Gastroesophageal sphincter (tissue), 4 donors: ENCODE measurements at places on chromosomes 1 and 21. TPM values are rescaled to one million over a fixed set of nuclear protein-coding genes. Genes with fewer than 3 reads are reported as not detected.

GRCh38 chr1:109845658-109846057 lies 65.0 kb upstream of the CSF1 start:
- no peaks in the 10 kb centered on the region for H3K36me3 ChIP-seq
- H3K4me1 ChIP-seq: no peaks in the 10 kb centered on the region
- H3K27me3 ChIP-seq: no peaks in the 10 kb centered on the region

DNA sequence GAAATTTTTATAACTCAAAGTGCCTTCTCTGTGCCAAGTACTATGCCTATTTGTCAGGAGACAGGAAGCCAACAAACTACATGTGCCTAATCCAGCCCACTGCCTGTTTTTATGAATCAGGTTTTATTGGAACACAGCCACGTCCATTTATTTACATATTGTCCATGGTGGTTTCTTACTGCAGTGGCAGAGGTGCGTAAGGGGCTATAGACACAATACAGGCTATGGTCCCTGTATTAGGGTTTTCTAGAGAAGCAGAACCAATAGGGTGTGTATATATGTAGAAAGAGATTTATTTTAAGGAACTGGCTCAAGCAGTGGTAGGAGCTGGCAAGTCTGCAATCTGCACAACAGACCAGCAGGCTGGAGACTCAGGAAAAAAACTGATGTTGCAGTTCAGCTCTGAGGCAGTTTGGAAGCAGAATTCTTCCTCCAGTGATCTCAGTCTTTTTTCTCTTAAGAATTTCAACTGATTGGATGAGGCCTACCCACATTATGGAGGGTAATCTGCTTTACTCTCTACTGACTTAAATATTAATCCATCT lies 15.4 kb downstream of the PPIE start:
- H3K4me1 ChIP-seq: no peaks in the 10 kb centered on the region
- H3K36me3 ChIP-seq: peaks cover 100% of the 10 kb centered on the region
- no peak for ATAC-seq
- H3K27ac ChIP-seq: peak overlapping the region; percentile 54
- H3K27me3 ChIP-seq: no peaks in the 10 kb centered on the region
- no peak overlapping the region for H3K4me3 ChIP-seq

Gene MPZ
- 18.7 TPM for total RNA-seq

DNA sequence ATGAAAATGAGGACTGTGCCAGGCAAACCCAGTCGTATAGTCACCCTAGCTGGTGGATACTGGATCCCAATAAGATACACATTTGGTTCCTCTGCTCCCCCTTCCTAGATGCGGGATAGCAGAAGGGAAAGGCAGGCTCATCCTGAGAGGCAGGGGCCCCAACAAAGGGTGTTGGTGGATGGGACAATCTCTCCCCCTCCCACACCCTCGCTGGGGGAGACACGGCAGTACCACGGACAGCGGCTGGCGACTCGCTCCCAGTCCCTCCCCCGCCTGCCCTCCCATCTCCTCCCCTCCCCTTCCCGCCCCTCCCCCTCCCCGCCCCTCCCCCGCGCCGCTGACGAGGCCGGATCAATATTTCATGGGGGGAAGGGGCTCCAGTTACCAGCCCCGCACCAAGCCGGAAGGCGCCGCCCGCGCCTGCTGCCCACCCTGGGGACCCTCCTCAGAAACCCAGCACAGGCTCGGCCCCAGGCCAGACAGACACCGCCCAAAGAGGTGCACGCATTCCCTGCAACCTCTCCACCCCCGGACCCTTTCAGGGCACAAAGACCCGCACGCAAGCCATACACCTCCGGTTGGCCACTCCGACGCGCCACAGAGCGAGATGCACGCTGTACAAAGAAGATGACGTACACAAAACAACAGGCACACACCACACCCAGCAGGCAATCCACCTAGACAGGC lies 11.5 kb downstream of the RIMS3 start:
- H3K4me1 ChIP-seq: no peaks in the 10 kb centered on the region
- no peaks in the 10 kb centered on the region for H3K36me3 ChIP-seq
- H3K27me3 ChIP-seq: peaks cover 19% of the 10 kb centered on the region
- ATAC-seq: no peak

- ATAC-seq: peak; percentile 31
- peak overlapping the region; percentile 25 for H3K4me3 ChIP-seq
- H3K27ac ChIP-seq: peak overlapping the region; percentile 87
- H3K4me1 ChIP-seq: peaks cover 84% of the 10 kb centered on the region
- H3K27me3 ChIP-seq: no peaks in the 10 kb centered on the region
- no peaks in the 10 kb centered on the region for H3K36me3 ChIP-seq
These were observed 38.2 kb upstream of the WASF2 start for GRCh38 chr1:27527890-27528817.

DNA sequence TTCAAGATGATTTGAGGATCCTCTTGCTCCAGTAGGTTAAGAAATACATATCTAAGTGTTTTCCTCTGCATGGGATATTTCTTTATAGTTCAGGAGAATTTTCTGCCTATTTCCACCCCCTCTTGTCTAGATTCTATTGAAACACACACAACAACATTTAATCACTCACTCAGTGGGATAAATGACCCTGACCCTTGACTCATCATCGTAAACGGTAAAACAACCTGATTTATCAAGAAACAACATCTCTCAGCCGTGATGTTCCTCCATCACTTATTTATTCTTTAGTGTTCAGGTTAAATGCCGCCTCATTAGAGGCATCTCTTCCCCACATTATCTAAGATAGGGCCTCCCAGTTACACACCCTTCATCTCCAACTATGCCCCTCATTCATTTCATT lies 208.7 kb upstream of the FMN2 start:
- H3K27me3 ChIP-seq: no peaks in the 10 kb centered on the region
- ATAC-seq: no peak
- no peak overlapping the region for H3K27ac ChIP-seq
- H3K36me3 ChIP-seq: no peaks in the 10 kb centered on the region

Gene NBPF20
- total RNA-seq: 9.5 TPM

- no peak overlapping the region for H3K4me3 ChIP-seq
- no peaks in the 10 kb centered on the region for H3K27me3 ChIP-seq
- peaks cover 5% of the 10 kb centered on the region for H3K4me1 ChIP-seq
- no peak for ATAC-seq
- H3K27ac ChIP-seq: no peak overlapping the region
These were observed 208.1 kb downstream of the PATJ start for GRCh38 chr1:61950418-61950817.

DNA sequence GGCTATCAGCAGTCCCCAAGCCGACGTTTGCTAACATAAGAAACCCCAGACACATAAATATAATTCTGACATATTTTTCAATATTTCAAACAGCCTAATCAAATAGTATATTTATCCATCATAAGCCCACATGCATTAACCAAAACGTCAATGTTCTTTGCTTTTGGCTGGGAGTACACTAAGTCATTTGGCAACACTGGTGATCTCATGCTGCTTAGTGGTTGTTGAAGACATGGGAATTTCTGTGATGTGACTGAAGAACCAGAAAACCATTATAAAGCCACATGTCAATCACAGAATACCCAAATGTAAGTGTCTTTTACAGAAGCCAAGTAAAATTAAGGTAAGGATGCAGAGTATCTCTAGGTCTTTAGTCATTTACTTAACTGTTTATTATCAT lies 57.6 kb downstream of the PLPPR5 start:
- H3K27ac ChIP-seq: no peak overlapping the region
- H3K4me3 ChIP-seq: no peak overlapping the region
- no peaks in the 10 kb centered on the region for H3K4me1 ChIP-seq
- no peaks in the 10 kb centered on the region for H3K36me3 ChIP-seq

DNA sequence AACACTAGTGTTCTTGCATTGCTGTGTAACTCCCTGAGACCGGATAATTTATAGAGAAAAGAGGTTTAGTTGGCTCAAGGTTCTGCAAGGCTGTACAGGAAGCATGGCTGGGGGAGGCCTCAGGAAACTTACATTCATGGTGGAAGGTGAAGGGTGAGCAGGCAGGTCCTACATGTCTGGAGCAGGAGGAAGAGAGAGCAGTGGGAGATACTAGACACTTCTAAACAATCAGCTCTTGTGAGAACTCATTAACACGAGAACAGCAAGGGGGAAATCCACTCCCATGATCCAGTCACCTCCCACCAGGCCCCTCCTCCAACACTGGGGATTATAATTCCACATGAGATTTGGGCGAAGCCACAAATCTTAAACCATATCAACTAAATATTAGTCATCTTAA lies 30.1 kb downstream of the RNF2 start:
- no peak overlapping the region for H3K27ac ChIP-seq
- no peaks in the 10 kb centered on the region for H3K27me3 ChIP-seq
- no peaks in the 10 kb centered on the region for H3K36me3 ChIP-seq
- H3K4me1 ChIP-seq: no peaks in the 10 kb centered on the region
- no peak for ATAC-seq

Gene ADAM30
- total RNA-seq: not detected

DNA sequence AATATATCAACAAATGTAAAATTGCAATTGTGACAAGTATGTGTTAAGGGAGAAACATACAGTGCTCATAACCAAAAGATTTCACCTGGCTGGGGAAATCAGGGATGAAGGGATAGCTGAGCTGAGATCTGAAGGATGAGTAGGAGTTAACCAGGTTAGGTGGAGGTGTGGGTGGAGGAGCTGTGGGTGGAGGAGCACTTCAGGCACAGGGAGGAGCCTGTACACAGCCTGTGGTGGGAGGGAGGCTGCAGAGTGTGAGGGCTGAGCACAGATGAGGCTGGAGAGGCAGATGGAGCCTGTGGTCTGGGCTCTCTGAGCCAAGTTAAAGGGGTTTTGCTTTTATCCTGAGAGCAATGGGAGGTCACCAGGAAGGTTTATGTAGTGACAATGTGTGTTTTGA lies 111.9 kb downstream of the XCL2 start:
- H3K4me3 ChIP-seq: no peak overlapping the region
- no peak overlapping the region for H3K27ac ChIP-seq
- no peaks in the 10 kb centered on the region for H3K36me3 ChIP-seq
- no peak for ATAC-seq
- peaks cover 19% of the 10 kb centered on the region for H3K4me1 ChIP-seq

DNA sequence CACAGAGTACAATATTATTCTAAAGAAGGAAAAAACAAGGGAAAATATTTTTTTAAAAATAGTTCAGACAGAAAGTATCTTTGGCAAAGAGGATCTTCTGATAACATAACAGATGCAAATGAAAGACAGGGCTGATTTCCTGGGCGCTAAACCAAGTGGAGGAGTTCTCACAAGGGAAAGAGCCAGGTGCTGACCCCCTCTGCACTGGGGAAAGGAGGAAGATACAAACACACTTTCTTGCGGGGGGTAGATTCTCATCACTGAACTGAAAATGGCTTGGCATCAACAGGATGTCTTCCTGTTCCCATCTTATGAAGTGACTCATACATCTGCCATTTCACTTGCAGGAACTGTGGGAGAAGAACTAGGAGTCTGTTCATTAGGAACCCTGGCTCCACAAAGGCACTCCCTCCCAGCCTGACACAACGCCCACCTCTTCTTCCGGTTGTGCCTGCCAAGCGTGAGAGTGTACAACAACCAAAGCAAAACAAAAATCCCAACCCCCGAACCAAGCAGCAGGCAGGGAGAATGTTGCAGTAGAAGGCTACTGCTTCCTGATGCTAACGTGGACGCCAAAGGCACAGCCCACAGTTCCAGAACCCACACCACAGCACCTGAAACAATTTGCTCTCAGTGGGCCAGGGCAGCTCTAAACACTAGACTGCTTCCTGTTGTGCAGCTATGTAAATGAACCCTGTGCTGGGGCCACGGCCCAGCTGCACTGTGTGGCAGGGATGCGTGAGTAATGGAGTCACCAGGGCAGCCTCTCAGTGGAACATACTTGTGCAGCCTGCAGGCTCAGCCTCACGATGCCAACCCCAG lies 51.0 kb downstream of the GADD45A start:
- peaks cover 65% of the 10 kb centered on the region for H3K4me1 ChIP-seq
- H3K27me3 ChIP-seq: no peaks in the 10 kb centered on the region
- H3K36me3 ChIP-seq: no peaks in the 10 kb centered on the region
- peak; percentile 86 for ATAC-seq

Gene OR4F29
- not detected for total RNA-seq

DNA sequence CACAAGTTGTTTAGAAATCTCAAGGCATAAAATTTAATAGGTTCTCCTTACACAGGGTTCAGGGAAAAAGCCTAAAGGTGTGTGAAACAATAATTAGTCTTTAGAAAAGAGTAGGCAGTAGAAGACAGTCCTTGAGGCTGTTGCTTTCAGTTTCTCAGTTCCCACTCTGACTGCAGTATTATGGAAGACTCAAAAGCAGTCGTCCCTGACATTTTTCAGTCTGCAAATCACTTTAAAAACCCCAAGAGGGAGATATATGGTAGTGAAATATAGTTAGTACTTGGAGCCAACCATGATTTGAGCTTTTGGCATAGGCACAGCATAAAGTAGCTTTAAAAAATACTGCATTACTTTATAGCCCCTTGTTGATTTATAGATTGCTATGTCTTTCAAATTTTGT lies 299.7 kb downstream of the OLFM3 start:
- H3K27me3 ChIP-seq: no peaks in the 10 kb centered on the region
- ATAC-seq: no peak
- no peak overlapping the region for H3K4me3 ChIP-seq
- no peaks in the 10 kb centered on the region for H3K36me3 ChIP-seq
- H3K27ac ChIP-seq: no peak overlapping the region

GRCh38 chr1:248828845-248829244 lies 3.1 kb upstream of the SH3BP5L start:
- no peak overlapping the region for H3K4me3 ChIP-seq
- no peaks in the 10 kb centered on the region for H3K27me3 ChIP-seq
- H3K27ac ChIP-seq: no peak overlapping the region
- peaks cover 9% of the 10 kb centered on the region for H3K4me1 ChIP-seq

DNA sequence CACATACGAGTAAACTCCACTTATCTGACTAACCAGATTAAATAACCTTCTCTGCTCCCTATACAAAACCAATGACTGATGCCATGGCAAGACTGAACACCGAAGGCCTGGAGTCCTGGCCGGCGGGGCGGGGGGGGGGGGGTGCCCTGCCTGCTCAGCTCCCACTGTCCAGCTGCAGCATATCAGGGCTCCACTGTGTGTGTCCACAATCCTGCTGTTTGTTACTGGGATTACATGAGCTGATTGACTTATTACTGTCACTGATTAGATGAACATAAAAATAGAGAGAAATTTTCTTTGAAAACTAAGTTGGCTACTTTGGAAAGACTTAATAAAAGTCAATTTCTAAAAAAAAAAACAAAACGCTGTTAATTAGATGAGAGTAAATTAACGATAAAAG lies 24.9 kb downstream of the TMEM63A start:
- H3K4me1 ChIP-seq: no peaks in the 10 kb centered on the region
- ATAC-seq: no peak
- no peak overlapping the region for H3K4me3 ChIP-seq
- no peaks in the 10 kb centered on the region for H3K27me3 ChIP-seq

- no peaks in the 10 kb centered on the region for H3K4me1 ChIP-seq
- no peak for ATAC-seq
- H3K4me3 ChIP-seq: no peak overlapping the region
- no peaks in the 10 kb centered on the region for H3K27me3 ChIP-seq
- H3K27ac ChIP-seq: no peak overlapping the region
These were observed 1256.6 kb upstream of the B3GALT2 start for GRCh38 chr1:194442901-194443575.

- no peak overlapping the region for H3K4me3 ChIP-seq
- H3K4me1 ChIP-seq: peaks cover 3% of the 10 kb centered on the region
- no peaks in the 10 kb centered on the region for H3K27me3 ChIP-seq
- H3K36me3 ChIP-seq: no peaks in the 10 kb centered on the region
- no peak overlapping the region for H3K27ac ChIP-seq
- ATAC-seq: no peak
These were observed 8.2 kb downstream of the THRAP3 start for GRCh38 chr1:36232212-36233095.

Gene IQCC
- total RNA-seq: 1.7 TPM

Gene LCE3D
- total RNA-seq: not detected

GRCh38 chr1:17214876-17215544 lies 10.1 kb downstream of the PADI1 start:
- no peak overlapping the region for H3K4me3 ChIP-seq
- no peak for ATAC-seq
- no peaks in the 10 kb centered on the region for H3K36me3 ChIP-seq
- no peaks in the 10 kb centered on the region for H3K4me1 ChIP-seq

Gene GJA8
- not detected for total RNA-seq

Gene LRRN2
- total RNA-seq: 7.5 TPM

Gene OLFML2B
- total RNA-seq: 5.7 TPM
